ENCODE measurements at places on chromosomes 2 and 18.
A peak's percentile ranks its signal among the peaks of the same experiment; 100 is the strongest.

- no peaks in the 10 kb centered on the region for H3K4me1 ChIP-seq
- DNase-seq, result no peak
- no peaks in the 10 kb centered on the region for H3K36me3 ChIP-seq
- no peaks in the 10 kb centered on the region for H3K27me3 ChIP-seq
- no peak overlapping the region for H3K27ac ChIP-seq
These were observed 67.1 kb downstream of the PRELID3A start for GRCh38 chr18:12474876-12475275.

DNA sequence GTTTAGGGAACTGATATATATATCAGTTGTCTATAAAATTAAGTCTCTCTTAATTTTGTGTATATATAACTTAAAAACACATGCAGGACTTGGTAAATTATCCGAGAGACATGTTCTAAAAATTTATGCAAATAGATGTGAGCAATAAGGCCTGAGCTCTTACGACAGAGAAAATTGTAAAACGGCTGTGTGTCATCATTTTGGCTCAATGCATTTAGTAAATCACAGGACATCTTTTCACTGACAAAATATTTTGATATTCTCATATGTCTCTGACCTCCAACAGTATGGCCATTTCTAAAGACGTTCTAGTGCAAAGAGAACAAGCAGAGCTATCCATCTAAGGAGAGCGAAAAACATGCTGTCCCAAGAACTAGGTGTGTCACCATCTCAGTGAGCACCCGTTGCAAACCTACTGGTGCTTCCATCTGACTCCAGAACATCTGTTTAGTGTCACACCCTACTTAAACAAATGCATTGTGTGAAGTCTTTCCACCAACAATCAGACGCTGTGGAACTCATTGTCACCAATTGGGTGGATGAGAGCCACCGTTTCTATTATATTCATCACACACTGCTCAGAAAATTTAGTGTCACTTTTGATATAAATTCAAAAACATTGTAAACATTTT, 108.0 kb downstream of the ARHGAP15 start:
- H3K36me3 ChIP-seq, result no peaks in the 10 kb centered on the region
- no peak overlapping the region for H3K4me3 ChIP-seq
- H3K27me3 ChIP-seq, result no peaks in the 10 kb centered on the region
- no peak overlapping the region for H3K27ac ChIP-seq
- no peaks in the 10 kb centered on the region for H3K4me1 ChIP-seq
- DNase-seq, result no peak

DNA sequence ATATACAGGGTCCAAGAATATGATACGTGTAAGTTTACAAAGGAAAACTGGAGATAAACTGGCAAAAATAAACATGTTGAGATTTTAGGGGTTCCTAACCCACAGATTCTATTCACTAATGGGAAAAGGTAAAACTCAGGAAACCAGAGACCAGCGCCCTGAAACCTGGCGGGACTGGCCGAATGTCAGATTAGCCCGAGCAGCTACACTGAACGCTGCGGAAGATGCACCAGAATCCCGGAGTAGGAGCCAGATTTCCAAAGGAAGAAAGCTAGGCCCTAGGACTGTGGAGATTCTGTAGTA, 679 bp upstream of the WDR75 start:
- peak overlapping the region; percentile 60 for H3K27ac ChIP-seq
- H3K27me3 ChIP-seq, result no peaks in the 10 kb centered on the region
- DNase-seq, result no peak
- H3K36me3 ChIP-seq, result peaks cover 25% of the 10 kb centered on the region

- H3K4me3 ChIP-seq, result no peak overlapping the region
- no peaks in the 10 kb centered on the region for H3K27me3 ChIP-seq
- no peak overlapping the region for H3K27ac ChIP-seq
- no peaks in the 10 kb centered on the region for H3K4me1 ChIP-seq
These were observed 3.1 kb downstream of the KDSR start for GRCh38 chr18:63363951-63364350.

- no peak overlapping the region for H3K4me3 ChIP-seq
- H3K27me3 ChIP-seq, result no peaks in the 10 kb centered on the region
- peak; percentile 73 for DNase-seq
- no peak overlapping the region for H3K27ac ChIP-seq
- peaks cover 21% of the 10 kb centered on the region for H3K4me1 ChIP-seq
These were observed 67.9 kb upstream of the GLS start for GRCh38 chr2:190812506-190813294.

Data from SJCRH30 (cell line).